ENCODE measurements at places on chromosomes 3 and 15.
A peak's percentile ranks its signal among the peaks of the same experiment; 100 is the strongest.

DNA sequence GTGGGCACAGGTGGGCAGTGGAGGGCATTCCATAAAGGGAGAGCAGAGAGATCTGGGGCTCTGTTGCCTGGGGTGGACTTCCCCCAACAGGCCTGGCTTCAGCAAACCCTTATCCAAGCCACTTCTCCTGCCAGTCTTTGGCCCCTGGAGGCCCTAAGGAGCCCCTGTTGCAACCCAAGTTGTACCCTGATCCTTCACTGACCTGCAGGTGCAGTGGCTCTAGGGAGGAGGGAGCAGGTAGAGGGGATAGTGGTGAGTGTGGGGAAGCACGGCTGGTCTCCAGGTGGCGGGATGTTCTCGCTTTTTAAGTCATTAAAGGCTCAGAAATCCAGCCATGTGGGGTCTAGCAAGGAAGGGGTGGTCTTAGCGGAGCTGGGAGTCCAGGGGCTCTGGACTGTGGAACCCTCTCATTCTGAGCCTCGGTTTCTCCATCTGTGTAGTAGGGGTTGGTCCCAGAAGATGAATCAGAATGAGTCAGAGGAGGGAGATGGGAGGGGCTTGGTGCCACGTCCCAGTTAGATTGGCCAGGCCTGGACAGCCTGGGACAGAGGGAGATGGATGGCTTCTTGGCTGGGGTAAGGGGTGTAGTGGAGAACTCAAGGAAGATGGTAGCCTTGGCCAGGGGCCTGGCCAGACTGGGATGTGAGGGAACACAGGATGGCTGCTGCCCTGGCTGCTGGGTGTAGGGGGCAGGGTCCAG lies 2.6 kb downstream of the ZBTB47 start:
- no peak for DNase-seq

DNA sequence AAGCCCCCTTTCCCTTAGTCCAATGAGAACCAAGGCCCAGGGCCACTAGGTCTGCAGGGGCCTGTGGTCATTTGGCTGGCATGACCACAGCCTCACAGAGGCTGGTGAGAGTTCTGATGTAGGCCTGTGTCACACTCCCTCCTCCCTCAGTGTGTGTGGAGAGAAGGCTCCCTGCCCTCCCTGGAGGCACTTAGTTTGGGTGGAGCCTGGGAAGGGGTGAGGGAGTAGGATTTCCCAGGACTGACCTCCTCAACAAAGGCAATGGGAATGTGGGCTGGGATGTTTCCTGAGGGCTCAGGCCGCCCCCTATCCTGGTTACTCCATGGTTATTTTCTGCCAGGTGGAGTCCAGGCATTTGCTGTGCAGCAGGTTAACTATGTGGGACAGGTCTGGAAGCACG lies 7.6 kb downstream of the TEX264 start:
- no peak for DNase-seq

- no peak for DNase-seq
Measured at GRCh38 chr15:37219211-37219701, 118.9 kb upstream of the MEIS2 start.

DNA sequence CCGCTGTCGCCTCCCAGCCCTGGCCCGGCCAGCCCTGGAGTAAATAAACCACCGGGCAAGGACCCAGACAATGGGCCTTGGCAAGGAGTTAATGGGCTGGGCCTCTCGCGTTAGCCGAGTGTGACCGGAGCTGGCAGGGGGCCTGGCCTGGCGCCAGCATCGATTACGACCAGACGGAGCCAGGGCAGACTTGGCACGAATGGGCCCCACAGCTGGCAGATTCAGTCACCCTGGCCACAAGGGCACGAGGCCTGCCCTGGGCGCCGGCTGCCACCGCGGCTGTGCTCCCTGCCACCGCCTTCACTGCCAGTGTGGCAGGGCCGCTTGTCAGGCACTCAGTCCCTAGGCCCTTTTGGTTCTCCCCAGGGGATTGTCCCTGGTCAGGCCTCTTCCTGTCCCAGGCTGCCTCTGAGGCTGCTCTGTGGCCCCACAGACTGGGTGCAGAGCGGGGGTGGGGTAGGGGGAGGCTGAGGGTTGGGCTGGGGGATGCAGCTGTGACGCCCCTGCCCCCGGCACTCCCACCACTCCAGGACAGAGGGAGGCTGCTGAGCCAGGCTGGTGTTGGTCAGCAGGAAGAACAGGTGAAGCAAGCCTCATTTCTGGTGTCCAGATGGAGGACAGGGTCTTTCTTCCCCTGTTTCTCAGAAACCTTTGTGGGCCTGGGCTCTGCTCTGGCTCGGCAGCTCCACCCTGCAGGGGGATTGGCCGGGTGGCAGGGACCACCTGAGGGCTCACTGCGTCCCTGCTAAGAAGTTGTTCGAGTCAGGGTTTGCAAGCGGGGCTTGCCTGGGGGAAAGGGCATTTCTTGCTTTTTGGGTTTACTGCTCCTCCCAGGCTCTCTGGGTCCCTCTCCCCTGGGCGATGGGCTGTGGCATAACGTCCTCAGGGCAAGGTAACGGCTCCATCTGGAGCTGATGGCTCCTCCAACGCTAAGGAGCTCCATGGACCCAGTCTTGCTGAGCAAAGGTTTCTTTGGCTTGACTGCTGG lies 30.5 kb upstream of the SRP14 start:
- peak; percentile 80 for DNase-seq

DNA sequence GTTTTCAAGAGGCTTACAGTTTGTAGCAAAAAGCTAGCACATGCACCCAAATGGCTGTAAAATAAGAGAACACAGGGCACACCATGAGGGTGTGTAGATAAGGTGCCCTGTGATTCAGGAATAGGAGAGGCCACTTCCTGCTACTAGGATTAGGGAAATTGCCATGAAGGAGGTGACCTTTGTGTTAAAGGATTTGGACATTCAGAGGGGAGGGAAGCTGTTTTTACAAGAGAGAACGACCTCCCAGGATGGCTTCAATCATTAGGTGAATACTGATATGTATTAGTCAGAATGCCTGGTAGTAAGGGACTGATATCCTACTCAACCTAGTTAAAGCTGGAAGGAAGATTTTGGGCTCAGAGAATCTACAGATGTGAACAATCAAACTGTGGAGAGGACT lies 35.7 kb upstream of the ABHD17C start:
- no peak for DNase-seq

GRCh38 chr3:48405971-48406370 lies 23.9 kb downstream of the PLXNB1 start:
- DNase-seq, result no peak

DNA sequence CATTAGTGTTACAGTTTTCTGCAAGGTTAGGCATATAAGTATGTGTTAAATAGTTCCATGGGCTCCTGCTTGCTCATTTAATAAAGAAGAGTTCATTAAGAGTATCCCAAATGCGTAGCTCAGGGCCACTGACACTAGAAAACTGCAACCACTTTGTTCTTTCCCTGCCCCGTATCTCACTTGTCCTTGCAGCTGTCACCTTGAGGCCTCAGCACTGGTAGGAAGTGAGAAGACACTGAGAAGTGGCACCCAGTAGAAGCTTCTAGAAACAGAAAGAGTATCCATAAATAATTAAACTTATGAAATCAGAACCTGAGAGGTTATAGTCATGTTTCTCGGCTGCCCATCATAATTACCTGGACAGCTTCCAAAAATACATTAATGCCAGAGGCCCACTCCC lies 266.0 kb downstream of the KCNMB2 start:
- DNase-seq, result no peak

GRCh38 chr3:196268284-196269163 lies 19.0 kb downstream of the PCYT1A start:
- DNase-seq, result no peak

- DNase-seq, result peak; percentile 36
Measured at GRCh38 chr15:90266061-90266431, 574 bp downstream of the NGRN start.

DNA sequence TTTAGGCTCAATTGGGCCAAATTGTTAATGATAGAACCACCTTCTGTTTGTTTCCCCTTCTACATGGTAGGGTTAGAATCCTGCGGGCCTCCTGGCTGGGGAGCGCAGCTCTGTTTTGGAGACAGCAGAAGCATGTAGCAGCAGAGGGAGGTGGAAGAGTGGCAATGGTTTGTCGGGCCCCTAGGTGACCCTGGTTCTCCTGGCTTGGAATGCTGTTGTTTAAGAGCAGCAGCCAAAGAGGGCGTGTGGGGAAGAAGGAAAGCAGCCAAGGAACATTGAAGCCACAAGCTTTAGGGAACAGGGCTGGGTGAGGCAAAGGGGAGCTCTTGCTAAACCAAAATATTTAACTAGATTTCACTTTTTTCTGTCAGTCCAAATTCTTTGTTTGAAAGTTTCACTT lies 213.7 kb upstream of the NR2E3 start:
- no peak for DNase-seq

DNA sequence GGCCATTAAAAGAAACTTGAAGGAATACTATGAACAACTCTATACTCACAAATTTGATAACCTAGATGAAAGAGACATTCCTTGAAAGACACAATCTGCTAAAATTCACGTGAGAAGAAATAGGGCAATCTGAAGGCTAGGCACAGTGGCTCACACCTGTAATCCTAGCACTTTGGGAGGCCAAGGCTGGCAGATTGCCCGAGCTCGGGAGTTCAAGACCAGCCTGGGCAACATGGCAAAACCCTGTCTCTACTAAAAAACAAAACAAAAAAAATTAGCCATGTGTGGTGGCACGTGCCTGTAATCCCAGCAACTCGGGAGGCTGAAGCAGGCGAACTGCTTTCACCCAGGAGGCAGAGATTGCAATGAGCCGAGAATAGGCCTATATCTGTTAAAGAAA lies 104.8 kb downstream of the HES1 start:
- no peak for DNase-seq

GRCh38 chr3:184164648-184165330 lies 9.6 kb downstream of the DVL3 start:
- no peak for DNase-seq

DNA sequence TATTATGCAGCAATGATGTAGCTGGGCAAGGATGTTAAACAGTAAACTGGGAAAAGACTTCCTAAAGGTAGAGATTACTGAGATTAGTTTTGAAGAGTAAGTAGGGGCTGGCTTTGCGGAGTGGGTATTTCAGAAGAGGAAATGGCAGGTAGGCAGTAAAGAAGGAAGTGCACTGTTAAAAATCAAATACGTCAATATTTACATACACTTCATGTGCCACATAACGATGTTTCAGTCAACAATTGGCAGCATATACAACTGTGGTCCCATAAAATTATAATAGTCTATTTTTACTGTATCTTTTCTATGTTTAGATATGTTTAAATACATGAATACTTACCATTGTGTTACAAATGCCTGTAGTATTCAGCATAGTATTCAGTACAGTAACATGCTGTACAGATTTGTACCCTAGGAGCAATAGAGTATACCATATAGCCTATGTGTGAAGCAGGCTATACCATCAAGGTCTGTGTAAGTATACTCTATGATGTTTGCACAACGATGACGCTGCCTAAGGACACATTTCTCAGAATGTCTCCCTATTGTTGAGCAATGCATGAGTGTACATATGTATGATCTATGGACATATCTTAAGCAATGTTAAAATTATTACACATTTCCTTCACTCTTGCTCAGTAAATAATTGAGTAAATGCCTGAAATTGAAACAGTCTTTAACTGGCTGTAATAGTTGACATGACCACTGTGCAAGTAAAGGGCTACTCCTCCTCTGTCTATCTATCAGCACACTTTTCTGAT lies 196.7 kb downstream of the ISL2 start:
- no peak for DNase-seq

- DNase-seq, result no peak
Measured at GRCh38 chr3:12275974-12276650, 12.8 kb upstream of the PPARG start.

- peak; percentile 95 for DNase-seq
Measured at GRCh38 chr15:52295421-52296001, at the start of gene MYO5C. Gene MYO5C, minus strand, starts transcription at chr15:52295804. Its CDS starts 168 bp downstream, at chr15:52295636.

DNA sequence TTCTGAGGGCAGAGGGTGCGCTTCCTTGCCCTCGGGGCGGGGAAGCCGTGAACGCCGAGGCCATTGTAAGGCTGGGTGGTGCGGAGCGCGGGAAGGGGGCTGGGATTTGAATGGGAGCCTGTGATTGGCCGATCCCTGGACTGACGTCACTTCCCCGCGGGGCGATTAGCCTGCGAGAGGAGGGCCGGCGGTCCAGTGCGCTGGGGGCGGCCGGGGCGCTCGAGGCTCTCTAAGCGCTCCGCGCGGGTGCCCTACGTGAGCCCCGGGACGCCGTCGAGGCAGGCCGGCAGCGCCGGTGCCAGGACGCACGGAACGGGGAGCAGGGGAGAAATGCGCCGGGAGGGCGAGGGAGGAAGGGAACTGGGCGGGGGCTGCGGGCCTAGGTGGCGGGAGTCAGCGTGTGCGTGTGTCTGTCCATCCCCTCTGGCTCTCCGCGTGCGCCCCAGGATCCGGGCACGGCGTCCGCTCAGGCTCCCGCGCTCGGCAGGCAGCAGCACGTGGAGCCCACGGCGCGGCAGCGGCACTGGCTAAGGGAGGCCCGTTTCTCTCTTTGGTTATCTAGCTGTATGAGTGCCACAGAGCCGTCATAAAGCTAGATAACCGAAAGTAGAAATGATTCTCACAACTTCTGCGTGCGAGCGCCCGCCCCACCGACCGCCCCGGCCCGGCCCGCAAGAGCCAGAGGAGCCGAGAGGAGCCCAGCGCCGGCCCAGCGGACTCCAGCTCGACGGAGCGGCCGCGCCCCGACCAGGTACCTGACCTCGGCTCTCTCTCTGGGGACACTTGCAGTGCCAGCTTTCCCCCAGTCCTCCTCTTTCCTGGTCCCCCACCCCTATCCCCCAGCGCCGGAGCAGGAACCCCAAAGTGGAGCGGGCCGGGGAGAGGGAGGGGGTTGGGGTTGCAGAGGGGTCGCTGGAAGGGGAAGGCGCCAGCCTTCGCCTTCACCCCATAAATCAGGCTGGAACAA lies 33.1 kb upstream of the POLG start:
- peak; percentile 96 for DNase-seq

DNA sequence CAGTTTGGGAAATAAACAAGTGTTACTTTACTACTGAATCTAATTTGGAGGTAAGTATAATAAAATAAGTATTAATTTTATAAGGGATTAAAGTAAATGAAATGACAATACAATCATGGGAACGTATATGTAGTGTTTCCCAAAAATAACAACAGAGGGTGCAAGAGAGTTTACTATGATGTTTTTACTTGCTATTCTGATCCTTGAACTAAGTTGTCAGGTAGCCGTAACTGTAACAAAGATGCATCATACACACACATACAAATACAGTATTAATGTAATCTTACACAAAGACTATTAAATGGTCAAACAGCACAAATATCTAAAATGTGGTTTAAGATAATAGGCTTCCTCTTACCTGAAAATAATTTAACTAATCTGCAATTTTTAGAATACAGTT lies 311.4 kb downstream of the TBC1D5 start:
- DNase-seq, result peak; percentile 26
